Esophagus squamous epithelium (tissue), 5 donors: ENCODE measurements at places on chromosomes 7 and 10.

- no peak for DNase-seq
Measured at GRCh38 chr10:101828766-101829551, 10.7 kb upstream of the OGA start.

GRCh38 chr7:20235288-20235687, 18.1 kb upstream of the MACC1 start:
- no peak for DNase-seq

DNA sequence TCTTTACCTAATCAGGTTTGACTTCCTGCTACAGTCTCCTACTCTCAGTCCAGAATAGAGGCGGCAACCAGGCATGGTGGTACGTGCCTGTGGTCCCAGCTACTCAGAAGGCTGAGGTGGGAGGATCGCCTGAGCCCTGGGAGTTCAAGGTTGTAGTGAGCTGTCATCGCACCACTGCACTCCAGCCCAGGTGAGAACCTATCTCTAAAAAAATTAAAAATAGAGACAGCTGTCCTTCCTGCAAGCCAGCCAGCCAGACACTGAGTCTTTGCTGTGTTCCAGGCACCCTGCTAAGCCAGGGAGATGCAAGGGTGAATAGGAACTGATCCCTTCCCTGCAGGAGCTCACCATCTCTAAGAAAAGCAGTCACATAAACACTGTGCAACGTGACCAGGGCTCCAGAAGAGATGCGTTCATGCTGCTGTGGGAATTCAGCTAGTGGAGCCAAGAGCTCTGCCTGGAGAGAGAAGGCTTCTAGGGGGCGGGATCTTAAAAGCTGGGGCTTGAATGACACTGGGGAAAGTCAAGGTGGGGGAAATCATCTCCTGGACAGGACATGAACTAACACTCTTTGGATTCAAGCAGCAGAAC, 22.1 kb upstream of the SLIT1 start:
- DNase-seq = no peak

- no peak for DNase-seq
Measured at GRCh38 chr7:87877366-87878040, 1.2 kb downstream of the DBF4 start.

- DNase-seq = no peak
Measured at GRCh38 chr10:16195178-16195769, 241.5 kb upstream of the PTER start.
